Regular cardiac myocyte (primary cell): ENCODE measurements at places on chromosomes 1 and 21. TPM values are rescaled to one million over a fixed set of nuclear protein-coding genes. Genes with fewer than 3 reads are reported as not detected.

The RNU1-1 gene
- total RNA-seq: under 0.01 TPM in 2 replicates

The FBLIM1 gene
- total RNA-seq: 76.7 and 77.0 TPM in 2 replicates

The TRIM58 gene
- total RNA-seq: 1.1 and 3.1 TPM in 2 replicates

The GBP7 gene
- total RNA-seq: not detected in 2 replicates

The PALMD gene
- 6.9 and 31.9 TPM in 2 replicates for total RNA-seq

The PTPN7 gene
- total RNA-seq: not detected in 2 replicates

The RWDD3 gene
- total RNA-seq: 13.0 and 13.8 TPM in 2 replicates

The CBR3 gene
- total RNA-seq: 15.9 and 20.0 TPM in 2 replicates

The PUM1 gene
- total RNA-seq: 60.6 and 63.5 TPM in 2 replicates

The PRKAA2 gene
- 5.2 and 6.8 TPM in 2 replicates for total RNA-seq

The FABP3 gene
- 2.7 and 2.8 TPM in 2 replicates for total RNA-seq

The SYCP1 gene
- not detected in 2 replicates for total RNA-seq

The RHD gene
- under 0.01 TPM in 1 of 2 replicates, not detected in the other for total RNA-seq

The CSMD2 gene
- 0.38 and 0.56 TPM in 2 replicates for total RNA-seq

The USP16 gene
- total RNA-seq: 36.1 and 45.6 TPM in 2 replicates

The WNT9A gene
- 0.28 and 0.38 TPM in 2 replicates for total RNA-seq

The GRIK1 gene
- total RNA-seq: under 0.01 TPM in 1 of 2 replicates, not detected in the other

The KLHDC9 gene
- 0.28 and 0.38 TPM in 2 replicates for total RNA-seq

The CDK11A gene
- 9.2 and 11.0 TPM in 2 replicates for total RNA-seq

The DNALI1 gene
- 2.0 and 5.0 TPM in 2 replicates for total RNA-seq

The EVI5 gene
- total RNA-seq: 75.3 and 87.9 TPM in 2 replicates

The ANKRD45 gene
- 0.28 and 0.38 TPM in 2 replicates for total RNA-seq

The CNR2 gene
- not detected in 2 replicates for total RNA-seq

The TRPM2 gene
- 0.28 TPM in 1 of 2 replicates, not detected in the other for total RNA-seq

The GNAT2 gene
- total RNA-seq: under 0.01 TPM in 2 replicates
